ENCODE measurements at places on chromosomes 4 and X.

DNA sequence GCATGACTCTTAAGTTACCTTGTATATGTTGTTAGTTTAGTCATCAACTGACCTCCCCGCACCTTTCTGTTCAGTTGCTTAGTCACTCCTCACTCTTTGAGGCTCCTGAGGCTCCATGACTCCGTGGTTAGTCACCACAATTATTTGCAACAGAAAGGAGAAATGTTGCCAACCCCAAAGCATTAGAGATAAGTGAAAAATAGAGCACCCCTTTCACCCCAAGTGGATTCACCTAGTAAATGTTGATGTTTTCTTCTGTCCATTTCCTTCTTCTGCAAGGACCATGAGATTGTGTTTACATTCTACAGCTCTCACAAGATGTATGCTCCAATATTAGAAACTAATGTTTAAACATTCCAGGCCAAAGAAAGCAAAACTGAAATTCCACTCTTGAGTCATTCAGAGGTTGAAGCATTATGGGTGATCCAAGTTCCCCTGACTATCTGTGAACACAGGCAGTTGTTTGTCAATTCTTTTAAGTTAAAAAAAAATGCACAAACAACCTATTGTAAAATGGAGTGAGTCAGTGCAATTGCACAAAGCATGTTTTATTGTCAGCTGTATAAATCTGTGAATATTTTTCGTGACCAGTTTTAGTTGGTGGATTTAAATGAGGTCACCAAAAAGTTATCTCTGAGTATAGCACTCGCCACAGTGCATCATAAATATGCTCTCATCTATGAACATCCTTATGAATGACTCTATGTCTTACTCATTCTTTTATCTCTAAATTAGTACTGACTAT lies 552.4 kb upstream of the MAGEB2 start:
- DNase-seq: no peak

- no peak for DNase-seq
Observed at GRCh38 chr4:74930162-74930561, 2.8 kb upstream of the PARM1 start.

DNA sequence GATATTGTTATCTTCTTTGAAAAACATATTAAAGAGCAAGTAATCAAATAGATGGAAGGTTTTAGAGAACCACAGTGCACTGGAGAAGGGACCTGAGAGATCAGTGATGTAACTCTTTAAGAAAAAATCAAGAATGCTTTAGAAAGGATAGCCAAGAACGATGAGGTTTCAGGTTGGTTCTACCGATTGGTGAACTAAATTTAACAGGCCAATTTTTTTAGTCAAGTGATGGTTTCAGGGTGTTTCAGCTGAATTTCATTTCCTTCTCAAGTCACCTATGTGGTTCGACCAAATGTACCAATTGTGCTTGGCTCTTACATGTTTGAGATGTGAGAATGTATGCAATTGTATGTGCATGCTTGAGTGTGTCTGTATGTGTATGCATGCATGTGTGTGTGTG lies 26.5 kb downstream of the HS3ST1 start:
- DNase-seq: no peak

DNA sequence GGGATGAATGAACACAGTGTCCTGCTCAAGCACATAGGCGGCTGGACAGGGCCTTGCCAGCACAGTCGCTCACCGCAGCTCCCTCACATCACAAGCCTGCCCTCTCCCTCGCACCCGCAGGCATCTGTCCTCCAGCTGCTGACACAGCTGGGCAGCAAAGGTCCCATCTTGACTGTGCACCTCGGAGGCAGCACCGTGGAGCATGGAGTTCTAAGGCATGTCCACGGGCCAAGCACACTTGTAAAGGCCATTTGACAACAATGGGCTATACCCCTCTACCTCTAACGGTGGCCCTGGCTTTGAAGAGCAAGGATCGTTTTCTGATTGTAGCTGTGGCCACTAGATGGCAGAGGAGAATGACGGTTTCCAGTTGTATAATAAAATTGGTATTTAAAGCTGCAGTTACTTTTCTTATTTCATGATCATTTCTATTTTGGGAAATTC lies 53.8 kb downstream of the APLN start:
- no peak for DNase-seq

- no peak for DNase-seq
Observed at GRCh38 chr4:94341481-94342370, 910 bp downstream of the HPGDS start.

DNA sequence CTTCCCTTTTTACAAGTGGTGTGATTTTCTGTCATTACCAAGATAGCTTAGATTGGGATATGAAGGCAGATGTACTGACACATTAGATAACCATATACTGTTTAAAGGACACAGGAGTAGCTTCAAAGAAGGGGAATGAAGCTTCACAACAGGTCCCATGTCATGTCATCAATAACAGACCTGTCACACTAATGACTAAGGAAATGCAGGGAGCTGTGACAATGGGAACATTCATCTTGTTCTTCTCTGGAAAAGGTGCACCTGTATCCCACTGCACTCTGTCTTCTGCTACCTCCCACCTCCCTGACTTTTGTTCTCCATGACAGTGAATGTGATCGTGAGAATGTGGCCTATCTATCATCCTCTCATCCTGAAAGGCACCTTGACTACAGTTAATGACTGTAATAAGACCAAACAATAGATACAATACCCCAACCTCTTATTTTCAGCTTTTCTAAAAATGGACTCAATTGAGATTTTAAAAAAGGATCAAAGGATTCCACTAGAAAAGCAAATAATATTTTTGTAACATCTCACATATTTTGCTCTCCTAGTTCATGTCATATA lies 472.5 kb downstream of the STPG2 start:
- DNase-seq: no peak

DNA sequence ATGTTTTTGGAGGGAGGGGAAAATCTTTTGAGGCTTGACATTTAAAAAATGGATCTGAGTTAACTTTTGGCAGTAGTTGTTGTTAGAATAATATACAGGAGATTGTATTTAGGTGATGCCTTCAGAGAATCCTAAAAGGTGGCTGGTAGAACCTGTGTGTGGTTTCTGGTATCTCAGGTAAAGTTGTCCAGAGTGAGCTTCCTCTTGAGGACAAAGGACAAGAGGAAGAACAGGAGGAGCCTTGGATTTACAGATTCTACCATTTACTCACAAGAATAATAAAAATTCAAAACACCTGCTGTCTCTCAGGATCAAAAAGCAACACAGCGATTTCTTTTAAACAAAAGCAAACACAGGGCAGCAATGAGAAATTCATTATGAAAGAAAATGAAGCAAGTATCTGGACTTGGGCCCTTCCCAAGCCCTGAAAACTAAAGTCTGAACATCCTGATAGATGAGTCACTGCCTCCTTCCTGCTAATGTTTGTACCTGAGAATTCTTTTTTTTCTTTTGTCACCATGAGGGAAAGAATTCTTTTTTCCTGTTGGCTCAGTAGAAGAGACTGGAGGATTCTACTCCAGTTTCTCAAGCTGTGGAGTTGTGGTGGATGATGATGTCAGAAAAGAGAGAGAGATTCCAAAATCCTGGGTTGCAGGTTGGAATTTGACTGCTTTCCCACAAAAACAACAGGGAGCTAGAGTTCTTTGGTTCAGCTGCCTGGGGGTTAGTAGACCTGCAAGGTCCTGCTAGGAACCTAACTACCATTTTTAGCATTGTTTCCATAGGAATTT lies 31.5 kb upstream of the RAPGEF2 start:
- DNase-seq: no peak

DNA sequence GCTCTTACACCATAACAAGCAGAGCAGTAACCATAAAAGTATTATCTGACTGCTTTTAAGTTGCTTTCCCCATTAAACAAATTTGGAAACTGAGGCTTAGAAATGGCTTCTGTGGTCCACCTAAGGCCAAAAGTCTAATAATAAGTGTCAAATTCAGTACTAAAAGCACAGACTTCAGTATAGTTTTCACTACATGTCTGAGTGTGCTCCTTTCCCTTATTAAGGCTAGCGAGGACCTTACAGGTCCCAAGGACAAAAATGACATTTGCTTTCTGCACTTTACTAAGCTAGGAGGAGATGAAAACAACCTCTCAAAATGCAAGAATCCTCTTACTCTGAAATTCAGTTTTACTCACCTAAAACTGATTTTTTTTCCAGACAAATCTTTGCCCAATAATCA lies 127.2 kb downstream of the ENOX2 start:
- DNase-seq: no peak

- no peak for DNase-seq
Observed at GRCh38 chr4:167032871-167033270, 201.4 kb downstream of the SPOCK3 start.

GRCh38 chr4:3302786-3303564 lies 10.2 kb downstream of the RGS12 start:
- DNase-seq: no peak

GRCh38 chrX:51955200-51955599 lies 61.8 kb downstream of the MAGED1 start:
- no peak for DNase-seq

- peak; percentile 2 for DNase-seq
Observed at GRCh38 chrX:17046478-17047097, 100.1 kb downstream of the REPS2 start.

DNA sequence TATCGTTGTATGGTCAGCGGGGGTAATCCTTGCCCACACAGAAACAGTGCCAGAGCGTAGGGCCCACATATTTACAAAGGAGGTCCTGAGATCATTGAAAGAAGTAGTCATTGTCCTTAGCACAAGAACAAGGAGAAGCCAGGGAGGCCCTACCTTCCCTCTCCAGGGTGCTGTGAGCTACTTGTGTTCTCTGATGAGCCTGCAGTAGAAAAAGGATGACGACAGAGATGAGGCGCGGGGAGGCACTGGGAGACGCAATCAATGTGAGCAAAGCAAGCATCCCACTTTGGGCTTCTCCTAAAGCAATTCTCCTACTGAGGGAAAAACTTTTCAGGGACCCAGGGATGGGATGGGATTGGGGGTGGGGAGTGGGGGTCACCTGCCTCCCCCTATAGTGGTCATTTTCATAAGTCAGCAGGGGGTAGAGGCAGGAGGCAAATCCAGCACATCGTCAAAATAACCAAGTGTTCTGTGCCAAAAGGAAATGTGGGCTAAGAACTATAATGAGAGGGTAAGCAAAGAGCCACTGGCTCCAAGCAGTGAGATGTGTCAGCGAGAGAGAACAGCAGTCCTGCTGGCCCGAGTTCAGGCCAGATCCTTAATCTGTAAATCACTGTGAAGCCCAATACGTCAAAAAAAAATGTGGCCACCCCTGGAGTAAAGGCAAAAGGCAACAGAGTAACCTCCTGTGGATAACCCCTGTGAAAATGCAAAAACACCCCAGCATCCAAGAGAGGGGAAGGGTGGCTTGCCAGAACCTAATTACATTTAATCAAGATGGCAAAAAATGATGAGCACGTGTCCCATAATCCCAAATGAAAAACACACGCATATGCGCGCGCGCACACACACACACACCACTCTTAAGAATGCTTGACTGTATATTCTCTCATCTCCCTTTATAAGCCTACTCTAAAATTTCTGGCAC lies 136.6 kb upstream of the HHIP start:
- DNase-seq: no peak

GRCh38 chrX:118519411-118520215 lies 24.0 kb downstream of the DOCK11 start:
- no peak for DNase-seq

GRCh38 chr4:184408684-184409081 lies 65.7 kb downstream of the IRF2 start:
- DNase-seq: no peak

DNA sequence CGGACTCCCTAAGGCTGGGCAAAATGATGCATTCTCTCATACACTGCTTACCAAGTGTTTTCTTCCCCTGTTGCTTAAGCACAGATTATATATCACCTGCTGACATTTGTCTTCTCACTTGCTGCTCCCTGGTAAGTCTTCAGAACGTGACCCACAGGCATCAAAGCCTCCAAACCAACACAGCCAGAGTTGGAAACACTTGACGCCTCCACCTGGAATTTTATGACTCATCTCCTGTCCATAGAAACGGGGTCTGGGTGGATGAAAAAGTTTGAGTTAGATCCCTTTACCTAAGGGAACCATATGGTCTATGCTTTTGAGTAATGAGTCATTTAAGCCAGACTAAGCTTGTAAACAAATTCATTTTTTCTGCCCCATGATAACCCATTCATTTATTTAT lies 251.6 kb downstream of the USP46 start:
- no peak for DNase-seq

GRCh38 chr4:48042979-48043461 lies 26.4 kb downstream of the NIPAL1 start:
- DNase-seq: no peak

DNA sequence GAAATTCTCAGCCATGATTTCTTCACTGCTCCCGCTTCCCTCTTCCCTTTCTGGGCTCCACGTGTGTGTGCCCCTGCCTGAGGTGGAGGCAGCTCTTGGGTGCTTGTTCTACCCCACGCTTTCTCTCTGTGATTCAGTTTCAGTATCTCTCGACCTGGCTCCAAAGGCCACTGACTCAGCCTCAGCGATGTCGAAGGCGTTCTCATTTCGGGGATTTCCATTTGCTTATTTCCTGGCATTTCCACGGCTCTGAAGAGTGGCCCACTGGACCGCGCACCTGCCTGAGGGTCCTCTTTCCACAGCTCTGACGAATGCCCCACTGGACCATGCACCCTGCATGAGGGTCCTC lies 52.4 kb downstream of the GAK start:
- no peak for DNase-seq

GRCh38 chr4:95232358-95233156 lies 316.2 kb downstream of the UNC5C start:
- no peak for DNase-seq

DNA sequence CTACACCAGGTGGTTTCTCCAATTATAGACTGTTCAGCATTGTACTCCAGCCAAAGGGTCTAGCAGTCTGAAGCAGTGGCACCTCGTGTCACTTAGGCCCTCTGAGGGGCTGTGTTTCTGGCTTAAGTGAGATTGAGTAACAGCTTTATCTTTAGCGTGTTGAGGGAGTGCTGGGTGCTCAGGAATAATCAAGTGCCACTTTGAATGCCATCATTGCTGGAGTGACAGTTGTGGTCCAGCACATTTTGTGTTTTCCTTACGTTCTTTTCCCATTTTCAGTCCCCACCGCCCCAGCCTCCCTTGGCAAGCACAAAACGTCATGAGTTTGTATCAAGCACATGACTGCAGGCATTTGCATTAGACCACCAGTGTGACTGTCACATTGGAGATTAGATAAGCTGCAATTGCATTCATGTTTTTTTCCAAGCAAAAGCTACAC lies 58.7 kb downstream of the FNIP2 start:
- no peak for DNase-seq

GRCh38 chr4:118723369-118723768 lies 38.2 kb downstream of the METTL14 start:
- DNase-seq: no peak

GRCh38 chrX:86237482-86237881 lies 89.2 kb downstream of the DACH2 start:
- DNase-seq: no peak

GRCh38 chr4:128684016-128684415 lies 125.5 kb upstream of the JADE1 start:
- DNase-seq: no peak

All from CMK (cell line).